CD8-positive, alpha-beta memory T cell (primary cell): ENCODE measurements at places on chromosomes 4 and X. TPM values are rescaled to one million over a fixed set of nuclear protein-coding genes. Genes with fewer than 3 reads are reported as not detected.

Gene DIAPH2
- total RNA-seq: 6.0 TPM

Gene ANK2
- total RNA-seq: 0.80 TPM

Gene JAKMIP1
- 12.7 TPM for total RNA-seq

Gene WAS
- 81.9 TPM for total RNA-seq

Gene FGG
- not detected for total RNA-seq

Gene CT45A10
- not detected for total RNA-seq

DNA sequence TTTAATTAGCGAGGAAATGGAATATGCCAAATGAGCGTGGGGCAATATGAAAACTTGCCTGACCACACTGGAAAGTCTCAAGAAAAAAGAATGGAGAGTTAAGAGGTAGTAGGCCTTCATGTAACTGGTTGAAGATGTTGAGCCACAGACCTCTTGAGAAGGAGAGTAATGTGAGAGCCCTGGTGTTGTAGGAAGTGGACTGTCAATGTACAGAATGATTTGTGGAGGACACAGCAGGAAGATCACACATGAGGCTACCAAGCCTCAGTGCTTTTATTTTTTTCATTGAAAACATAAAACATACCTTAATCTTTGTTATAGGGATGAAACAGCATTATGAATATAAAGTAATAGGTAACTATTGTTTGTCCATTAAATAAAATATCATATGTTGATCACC lies 331.6 kb downstream of the UNC5C start:
- no peak for DNase-seq

DNA sequence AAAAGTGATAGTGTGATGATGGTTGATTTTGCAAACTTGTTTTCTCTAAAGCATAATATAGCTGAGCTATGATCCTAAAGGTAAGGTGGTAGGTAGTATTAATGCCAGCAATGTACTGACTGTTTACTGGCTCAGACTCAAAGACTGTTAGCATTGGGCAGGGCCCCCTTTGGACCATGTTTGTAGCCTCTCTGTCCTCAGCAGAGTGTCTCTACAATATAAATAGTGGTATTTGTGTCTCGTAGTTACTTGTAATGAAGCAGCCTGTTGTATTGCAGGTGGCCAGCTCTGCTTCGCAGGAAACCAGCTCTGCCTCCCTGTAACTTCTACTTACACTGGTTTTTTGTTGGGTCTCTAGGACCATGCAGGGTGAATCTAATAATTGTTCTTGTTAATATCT lies 70.5 kb downstream of the ARHGAP10 start:
- no peak for DNase-seq

GRCh38 chrX:31166832-31167231 lies 95.0 kb upstream of the FTHL17 start:
- DNase-seq: no peak

- DNase-seq: peak; percentile 12
Observed at GRCh38 chr4:81052119-81053068, 21.9 kb downstream of the BMP3 start.

DNA sequence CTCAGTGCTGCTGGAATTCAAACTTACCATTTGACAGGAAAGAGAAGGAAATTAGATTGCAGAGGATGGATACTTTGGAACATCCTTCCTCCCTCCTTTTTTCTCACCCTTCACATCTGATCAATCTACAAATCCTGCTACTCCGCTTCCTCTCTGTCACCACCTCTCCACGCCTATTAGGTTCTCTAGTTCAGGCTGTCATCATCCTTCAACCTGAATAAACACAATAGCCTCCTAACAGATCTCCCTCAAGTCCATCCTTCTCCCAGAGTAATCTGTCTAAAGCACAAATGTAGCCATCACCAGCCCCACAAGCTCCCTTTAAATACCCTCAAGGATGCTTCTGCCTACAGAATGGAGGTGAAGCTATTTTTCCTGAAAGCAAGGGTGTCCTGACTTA lies 20.0 kb upstream of the SLAIN2 start:
- DNase-seq: no peak

- DNase-seq: no peak
Observed at GRCh38 chr4:124839786-124840390, 127.4 kb upstream of the ANKRD50 start.
